ENCODE measurements at places on chromosomes 2 and 18.

- no peaks in the 10 kb centered on the region for H3K36me3 ChIP-seq
- H3K27ac ChIP-seq: no peak overlapping the region
- peaks cover 17% of the 10 kb centered on the region for H3K4me1 ChIP-seq
- no peak overlapping the region for H3K4me3 ChIP-seq
- no peaks in the 10 kb centered on the region for H3K27me3 ChIP-seq
- no peak for DNase-seq
Observed at GRCh38 chr2:239368906-239369552, 31.8 kb downstream of the HDAC4 start.

GRCh38 chr18:51337406-51337805 is 139.9 kb upstream of the MEX3C start:
- peaks cover 7% of the 10 kb centered on the region for H3K4me1 ChIP-seq
- H3K36me3 ChIP-seq: no peaks in the 10 kb centered on the region
- no peak for DNase-seq
- peaks cover 33% of the 10 kb centered on the region for H3K27me3 ChIP-seq
- H3K27ac ChIP-seq: no peak overlapping the region

GRCh38 chr18:34787931-34788532 is 77.9 kb downstream of the DTNA start:
- H3K4me1 ChIP-seq: peaks cover 3% of the 10 kb centered on the region
- peaks cover 11% of the 10 kb centered on the region for H3K27me3 ChIP-seq
- no peak overlapping the region for H3K4me3 ChIP-seq
- no peak for DNase-seq
- no peak overlapping the region for H3K27ac ChIP-seq
- no peaks in the 10 kb centered on the region for H3K36me3 ChIP-seq

- H3K27me3 ChIP-seq: peaks cover 2% of the 10 kb centered on the region
- H3K36me3 ChIP-seq: no peaks in the 10 kb centered on the region
- H3K4me1 ChIP-seq: no peaks in the 10 kb centered on the region
Observed at GRCh38 chr2:165558832-165559231, 89.3 kb downstream of the CSRNP3 start.

- no peaks in the 10 kb centered on the region for H3K27me3 ChIP-seq
- H3K36me3 ChIP-seq: no peaks in the 10 kb centered on the region
- H3K4me3 ChIP-seq: no peak overlapping the region
- H3K27ac ChIP-seq: no peak overlapping the region
- H3K4me1 ChIP-seq: no peaks in the 10 kb centered on the region
Observed at GRCh38 chr2:153935511-153935910, 63.8 kb downstream of the GALNT13 start.

DNA sequence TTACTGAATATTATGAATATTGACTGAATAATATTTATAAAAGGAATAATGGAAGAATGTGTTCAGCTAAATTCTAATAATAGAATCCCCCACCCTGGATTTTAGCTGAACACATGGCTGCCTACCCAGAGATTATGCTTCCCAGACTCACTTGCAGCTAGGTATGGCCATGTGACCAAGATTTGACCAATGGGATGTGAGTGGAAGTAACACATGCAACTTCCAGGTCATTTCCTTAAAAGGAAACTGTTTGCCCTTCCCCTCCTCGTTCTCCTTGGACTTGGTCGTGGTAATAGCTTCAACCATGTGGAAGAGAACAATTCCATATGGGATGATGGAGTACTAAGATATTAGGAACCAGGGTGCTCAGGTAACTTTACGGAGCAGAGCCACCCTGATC is 47.8 kb downstream of the KIAA2012 start:
- H3K36me3 ChIP-seq: no peaks in the 10 kb centered on the region
- peaks cover 19% of the 10 kb centered on the region for H3K4me1 ChIP-seq
- DNase-seq: no peak
- no peak overlapping the region for H3K4me3 ChIP-seq
- H3K27me3 ChIP-seq: peaks cover 25% of the 10 kb centered on the region

DNA sequence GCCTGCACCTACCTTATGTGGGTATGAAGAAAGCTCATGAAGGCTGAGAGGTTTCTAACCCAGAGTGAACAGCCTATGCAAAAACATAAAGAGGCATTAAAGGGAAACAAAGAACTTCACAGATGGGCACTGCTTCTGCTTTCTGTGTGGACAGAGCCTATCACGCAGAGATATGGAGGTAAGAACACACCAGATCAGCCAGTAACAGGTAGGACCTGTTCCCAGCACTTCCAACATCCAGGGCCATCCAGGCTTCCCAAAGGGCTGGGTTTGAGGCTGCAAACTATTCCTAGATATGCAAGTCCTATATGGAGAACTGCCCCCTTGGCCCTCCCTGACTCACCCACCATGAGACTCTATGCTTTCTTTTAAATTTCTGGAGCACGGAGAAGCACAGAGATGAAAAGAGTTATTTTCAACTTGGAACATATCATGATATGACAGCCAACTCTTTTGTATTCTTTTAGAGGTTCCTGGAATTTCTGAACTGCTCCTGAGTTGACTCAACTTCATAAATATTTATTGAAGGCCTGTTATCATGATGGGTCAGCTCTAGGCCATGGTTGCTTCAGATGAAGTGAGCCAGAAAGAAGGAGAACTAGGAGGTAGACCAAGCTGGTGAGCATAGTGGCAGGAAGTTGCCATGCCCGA is 77.4 kb upstream of the PPP1CB start:
- no peak overlapping the region for H3K4me3 ChIP-seq
- H3K27me3 ChIP-seq: no peaks in the 10 kb centered on the region
- H3K4me1 ChIP-seq: peaks cover 8% of the 10 kb centered on the region
- H3K27ac ChIP-seq: no peak overlapping the region

- DNase-seq: no peak
- no peaks in the 10 kb centered on the region for H3K36me3 ChIP-seq
- H3K4me3 ChIP-seq: no peak overlapping the region
- no peaks in the 10 kb centered on the region for H3K4me1 ChIP-seq
Observed at GRCh38 chr2:134074619-134075018, 179.3 kb upstream of the MGAT5 start.

- no peak overlapping the region for H3K4me3 ChIP-seq
- H3K27ac ChIP-seq: no peak overlapping the region
- H3K36me3 ChIP-seq: no peaks in the 10 kb centered on the region
- DNase-seq: no peak
- no peaks in the 10 kb centered on the region for H3K27me3 ChIP-seq
Observed at GRCh38 chr2:199085261-199085660, 372.5 kb downstream of the SATB2 start.

- peaks cover 4% of the 10 kb centered on the region for H3K36me3 ChIP-seq
- H3K4me3 ChIP-seq: no peak overlapping the region
- H3K27ac ChIP-seq: no peak overlapping the region
- peaks cover 29% of the 10 kb centered on the region for H3K4me1 ChIP-seq
- no peak for DNase-seq
Observed at GRCh38 chr2:60974652-60975051, 42.9 kb upstream of the PEX13 start.

- no peaks in the 10 kb centered on the region for H3K4me1 ChIP-seq
- no peak overlapping the region for H3K4me3 ChIP-seq
- no peaks in the 10 kb centered on the region for H3K36me3 ChIP-seq
- no peaks in the 10 kb centered on the region for H3K27me3 ChIP-seq
Observed at GRCh38 chr2:166573391-166573790, 79.3 kb upstream of the SCN7A start.

GRCh38 chr18:13320891-13321425 is 102.4 kb downstream of the LDLRAD4 start:
- H3K4me3 ChIP-seq: no peak overlapping the region
- peaks cover 3% of the 10 kb centered on the region for H3K27me3 ChIP-seq
- peaks cover 3% of the 10 kb centered on the region for H3K4me1 ChIP-seq
- peaks cover under 1% of the 10 kb centered on the region for H3K36me3 ChIP-seq
- DNase-seq: no peak
- H3K27ac ChIP-seq: no peak overlapping the region

DNA sequence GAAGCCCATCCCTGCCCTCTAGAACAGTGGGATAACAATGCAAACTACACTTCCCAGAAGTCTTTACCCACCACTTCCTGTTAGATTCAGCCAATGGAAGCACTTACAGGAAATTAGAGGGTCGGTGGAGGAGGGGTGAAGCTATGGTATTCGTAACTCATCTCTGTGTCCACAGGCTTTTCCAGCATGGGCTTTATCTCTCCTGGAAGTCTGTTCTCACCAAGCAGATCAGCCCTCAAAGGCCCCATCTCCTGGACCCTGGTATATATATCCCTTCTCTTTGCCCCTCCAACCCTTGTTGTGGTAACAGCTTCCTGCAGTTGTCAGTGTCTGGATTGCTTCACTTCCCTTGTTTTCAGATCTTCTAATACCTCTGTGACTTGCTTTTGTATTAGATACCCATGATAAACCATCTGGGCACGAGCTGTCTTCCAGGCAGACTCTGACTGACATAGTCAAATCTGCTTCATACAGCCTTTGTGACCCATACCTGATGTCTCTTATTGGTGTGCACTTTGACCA is 475.0 kb upstream of the POU3F3 start:
- DNase-seq: no peak
- H3K4me1 ChIP-seq: no peaks in the 10 kb centered on the region
- H3K27ac ChIP-seq: no peak overlapping the region
- peak overlapping the region; percentile 33 for H3K4me3 ChIP-seq
- no peaks in the 10 kb centered on the region for H3K36me3 ChIP-seq

- H3K27ac ChIP-seq: no peak overlapping the region
- H3K27me3 ChIP-seq: no peaks in the 10 kb centered on the region
- H3K36me3 ChIP-seq: no peaks in the 10 kb centered on the region
- no peak for DNase-seq
- H3K4me1 ChIP-seq: no peaks in the 10 kb centered on the region
Observed at GRCh38 chr2:107721586-107721985, 105.1 kb upstream of the RGPD4 start.

- DNase-seq: no peak
- no peak overlapping the region for H3K4me3 ChIP-seq
- peaks cover 30% of the 10 kb centered on the region for H3K27me3 ChIP-seq
- H3K4me1 ChIP-seq: no peaks in the 10 kb centered on the region
- no peak overlapping the region for H3K27ac ChIP-seq
- H3K36me3 ChIP-seq: no peaks in the 10 kb centered on the region
Observed at GRCh38 chr2:170530803-170531564, 184.2 kb upstream of the SP5 start.

- H3K27me3 ChIP-seq: peaks cover 44% of the 10 kb centered on the region
- no peak overlapping the region for H3K4me3 ChIP-seq
- peaks cover 5% of the 10 kb centered on the region for H3K4me1 ChIP-seq
- H3K36me3 ChIP-seq: no peaks in the 10 kb centered on the region
- H3K27ac ChIP-seq: no peak overlapping the region
- no peak for DNase-seq
Observed at GRCh38 chr2:55922291-55922907, 1.2 kb downstream of the EFEMP1 start.

DNA sequence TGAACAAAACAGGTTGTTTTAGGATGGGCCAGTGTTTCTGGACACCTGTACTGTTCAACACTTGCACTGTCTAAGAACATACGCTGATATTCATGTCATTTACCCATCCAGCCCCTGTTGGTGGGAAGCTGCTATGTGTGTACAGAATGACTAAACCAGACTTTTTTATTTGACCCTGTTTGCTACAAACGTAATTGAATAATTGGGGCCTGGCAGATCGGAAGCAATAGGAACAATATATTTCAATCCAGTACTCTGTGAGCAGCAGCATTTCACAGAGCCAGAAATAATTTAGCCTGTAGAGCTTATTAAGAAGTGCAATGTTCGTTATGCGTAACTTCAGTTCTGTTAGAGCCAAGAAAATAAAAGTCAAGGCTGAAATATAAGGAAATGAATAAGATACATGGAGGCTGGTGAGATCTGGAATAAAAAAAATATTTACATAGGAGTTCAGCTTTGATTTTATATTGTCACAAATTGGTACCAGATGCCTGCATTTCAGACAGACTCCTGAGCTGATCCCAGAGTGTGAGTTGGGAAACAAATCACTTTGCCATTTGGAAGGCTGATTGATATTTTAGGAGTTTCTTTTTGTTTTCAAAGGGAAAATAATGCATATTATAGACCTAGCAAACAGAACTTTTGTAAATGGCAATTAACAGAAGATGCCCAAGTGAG is 19.7 kb downstream of the CABLES1 start:
- H3K27ac ChIP-seq: no peak overlapping the region
- no peak for DNase-seq
- no peaks in the 10 kb centered on the region for H3K4me1 ChIP-seq
- peaks cover 4% of the 10 kb centered on the region for H3K27me3 ChIP-seq
- no peaks in the 10 kb centered on the region for H3K36me3 ChIP-seq
- H3K4me3 ChIP-seq: no peak overlapping the region

DNA sequence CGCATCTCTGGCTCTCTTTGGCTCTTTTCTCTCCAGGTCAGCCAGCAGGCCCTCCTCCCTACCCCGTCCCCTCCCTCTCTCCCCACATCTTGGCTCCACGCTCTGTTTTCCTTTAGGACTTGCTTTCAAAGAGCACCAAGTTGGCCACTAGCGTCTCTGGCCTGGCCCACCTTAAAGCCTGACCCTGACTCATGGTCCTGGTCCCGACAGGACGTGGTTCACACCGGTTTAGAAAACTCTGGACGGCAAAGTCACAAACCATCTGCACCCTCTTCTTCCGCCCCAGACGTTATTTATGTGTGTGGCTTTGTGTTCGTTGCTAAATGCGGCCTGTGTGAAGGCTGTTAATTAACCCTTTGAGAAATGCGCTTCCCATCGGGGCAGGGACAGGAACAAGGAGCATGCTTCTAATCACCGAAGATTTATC is 169.0 kb upstream of the HAAO start:
- peaks cover 13% of the 10 kb centered on the region for H3K4me1 ChIP-seq
- H3K4me3 ChIP-seq: no peak overlapping the region
- no peaks in the 10 kb centered on the region for H3K36me3 ChIP-seq
- peaks cover 14% of the 10 kb centered on the region for H3K27me3 ChIP-seq
- no peak overlapping the region for H3K27ac ChIP-seq

DNA sequence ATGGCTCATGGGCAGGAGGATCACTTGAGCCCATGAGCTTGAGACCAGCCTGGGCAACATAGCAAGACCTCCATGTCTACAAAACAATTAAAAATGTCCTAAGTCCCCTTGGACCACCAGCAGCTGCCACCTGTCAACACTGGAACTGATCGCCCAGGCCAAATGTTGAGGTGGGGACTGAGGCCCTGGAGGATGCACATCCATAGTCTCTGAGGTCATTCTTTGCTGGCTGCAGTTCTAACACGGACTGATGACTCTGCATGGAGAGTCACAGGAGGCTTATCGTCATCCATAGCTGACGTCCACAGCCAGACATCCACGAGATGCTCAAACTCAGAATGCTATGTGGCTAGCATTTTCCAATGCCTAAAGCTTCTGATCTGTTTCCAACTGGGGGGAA is 151.3 kb downstream of the BCL2 start:
- DNase-seq: no peak
- peaks cover 57% of the 10 kb centered on the region for H3K4me1 ChIP-seq
- H3K36me3 ChIP-seq: peaks cover 52% of the 10 kb centered on the region
- no peaks in the 10 kb centered on the region for H3K27me3 ChIP-seq

- no peaks in the 10 kb centered on the region for H3K27me3 ChIP-seq
- no peaks in the 10 kb centered on the region for H3K4me1 ChIP-seq
- H3K4me3 ChIP-seq: no peak overlapping the region
- H3K36me3 ChIP-seq: no peaks in the 10 kb centered on the region
Observed at GRCh38 chr18:8139891-8140406, 469.3 kb upstream of the RAB12 start.

DNA sequence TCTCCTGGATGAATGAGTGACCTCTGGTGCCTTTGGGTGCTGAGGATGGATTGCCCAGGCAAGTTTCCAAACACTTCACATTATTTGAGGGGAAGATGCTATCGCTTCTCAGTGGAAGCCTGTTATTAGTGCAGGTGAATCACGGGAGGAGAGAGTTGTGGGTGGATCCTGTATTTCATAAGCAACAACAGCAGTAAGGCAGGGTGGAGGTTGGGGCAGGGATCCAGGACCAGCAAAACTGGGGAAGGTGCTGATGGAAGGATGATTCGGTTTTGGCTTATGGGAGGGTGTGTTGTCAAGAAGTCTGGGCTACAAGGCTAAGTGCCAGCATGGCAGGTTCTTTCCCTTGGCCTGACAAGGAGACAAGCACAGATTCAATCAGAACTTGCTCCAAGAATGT is 37.7 kb upstream of the SETBP1 start:
- no peak for DNase-seq
- H3K4me1 ChIP-seq: peaks cover 3% of the 10 kb centered on the region
- H3K27ac ChIP-seq: no peak overlapping the region
- no peaks in the 10 kb centered on the region for H3K36me3 ChIP-seq
- no peak overlapping the region for H3K4me3 ChIP-seq

Measured in activated CD8-positive, alpha-beta memory T cell treated with anti-CD3 and anti-CD28 coated beads, Interleukin-2, amount 10 ng/mL, durations not matched to agents 7 days and 5 days (primary cell).